CD4-positive, alpha-beta T cell treated with Interleukin-12 subunit alpha and Interleukin-12 subunit beta, for 1 hour (primary cell): ENCODE measurements at places on chromosomes 6 and 20.

GRCh38 chr6:77181749-77182148 lies 281.5 kb downstream of the HTR1B start:
- no peak for DNase-seq

GRCh38 chr6:3751077-3751729 lies at the start of gene PXDC1:
TSS of gene PXDC1 (minus strand) at chr6:3751713. CDS start at chr6:3751531, 182 bp downstream.
- DNase-seq: peak; percentile 14

DNA sequence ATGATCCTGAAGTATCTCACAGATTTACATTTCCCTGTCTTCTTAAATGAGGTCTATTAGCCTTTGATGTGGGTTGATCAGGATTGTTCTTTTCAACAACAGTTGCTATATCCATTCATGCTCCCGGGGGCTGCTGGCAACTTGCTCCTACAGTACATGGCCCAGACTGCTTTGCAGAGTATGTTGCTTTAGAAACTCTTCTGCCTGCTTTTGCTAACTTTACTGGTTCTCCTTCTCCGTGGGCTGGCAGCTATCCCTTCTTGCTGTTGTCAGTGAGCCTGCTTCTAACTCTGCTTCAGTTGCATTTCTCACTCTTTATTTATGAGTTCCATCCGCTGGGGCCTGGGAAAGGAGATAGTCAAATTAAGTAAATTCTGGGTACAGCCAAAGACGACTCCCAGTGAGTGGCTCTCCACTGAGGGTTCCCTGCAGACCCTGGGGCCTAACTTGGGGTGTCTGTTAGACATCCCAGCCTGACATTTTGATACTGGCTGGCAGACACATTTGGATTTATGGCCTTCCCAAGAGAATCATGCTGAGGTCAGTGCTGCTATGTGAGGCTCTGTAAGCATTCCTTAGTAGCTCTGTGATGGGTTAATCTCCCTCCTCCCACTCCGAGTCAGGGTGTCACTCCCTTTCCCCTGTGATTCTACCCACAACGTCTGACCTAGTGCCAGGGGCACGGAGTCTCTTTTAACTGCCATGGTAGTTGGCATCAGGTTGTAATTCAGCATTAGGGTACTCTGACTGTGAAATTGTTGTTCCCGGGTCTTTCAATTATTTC lies 73.6 kb downstream of the SLX4IP start:
- DNase-seq: no peak

- no peak for DNase-seq
Observed at GRCh38 chr6:142300758-142301650, 803 bp upstream of the ADGRG6 start.

DNA sequence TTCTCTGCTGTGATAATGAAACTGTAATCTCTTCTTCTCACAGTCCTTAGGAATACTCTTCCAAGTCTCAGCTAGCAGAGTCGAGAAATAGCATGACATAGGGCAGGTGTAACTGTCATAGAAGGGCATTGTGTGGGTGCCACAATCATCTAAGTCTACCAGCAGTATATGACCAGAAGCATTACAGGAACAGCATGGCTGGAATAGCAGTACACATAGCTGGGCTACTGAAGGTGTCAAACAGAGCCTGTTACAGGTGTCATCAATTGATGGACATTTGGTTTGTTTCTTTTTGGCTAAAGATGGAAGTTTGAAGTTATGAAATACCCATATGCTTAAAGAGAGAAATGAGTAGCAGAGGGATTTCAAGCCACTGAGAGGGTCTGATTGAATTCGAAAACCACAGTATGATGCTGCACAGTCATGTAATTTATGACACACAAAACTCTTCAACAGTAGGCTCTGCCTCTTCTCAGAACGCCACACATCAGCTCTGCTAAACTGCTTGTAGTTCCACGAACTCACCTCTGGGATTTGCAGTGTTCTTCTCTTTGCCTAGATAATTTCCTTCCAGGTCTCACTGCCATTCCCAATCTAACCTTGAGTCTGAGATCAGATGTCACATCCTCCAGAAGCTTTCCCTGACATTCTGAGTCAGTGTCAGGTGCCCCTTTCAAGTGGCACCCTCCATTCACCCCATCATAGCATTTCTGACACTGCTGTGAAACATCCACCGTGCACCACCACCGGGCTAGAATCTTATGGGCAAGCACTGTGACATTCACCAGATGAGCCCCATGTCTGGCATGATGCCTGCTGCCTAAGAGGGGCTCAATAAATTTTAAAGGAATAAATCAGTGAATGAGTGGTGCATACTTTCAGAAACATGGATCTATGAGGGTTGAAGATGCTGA lies 151.0 kb downstream of the ADAT2 start:
- DNase-seq: no peak

DNA sequence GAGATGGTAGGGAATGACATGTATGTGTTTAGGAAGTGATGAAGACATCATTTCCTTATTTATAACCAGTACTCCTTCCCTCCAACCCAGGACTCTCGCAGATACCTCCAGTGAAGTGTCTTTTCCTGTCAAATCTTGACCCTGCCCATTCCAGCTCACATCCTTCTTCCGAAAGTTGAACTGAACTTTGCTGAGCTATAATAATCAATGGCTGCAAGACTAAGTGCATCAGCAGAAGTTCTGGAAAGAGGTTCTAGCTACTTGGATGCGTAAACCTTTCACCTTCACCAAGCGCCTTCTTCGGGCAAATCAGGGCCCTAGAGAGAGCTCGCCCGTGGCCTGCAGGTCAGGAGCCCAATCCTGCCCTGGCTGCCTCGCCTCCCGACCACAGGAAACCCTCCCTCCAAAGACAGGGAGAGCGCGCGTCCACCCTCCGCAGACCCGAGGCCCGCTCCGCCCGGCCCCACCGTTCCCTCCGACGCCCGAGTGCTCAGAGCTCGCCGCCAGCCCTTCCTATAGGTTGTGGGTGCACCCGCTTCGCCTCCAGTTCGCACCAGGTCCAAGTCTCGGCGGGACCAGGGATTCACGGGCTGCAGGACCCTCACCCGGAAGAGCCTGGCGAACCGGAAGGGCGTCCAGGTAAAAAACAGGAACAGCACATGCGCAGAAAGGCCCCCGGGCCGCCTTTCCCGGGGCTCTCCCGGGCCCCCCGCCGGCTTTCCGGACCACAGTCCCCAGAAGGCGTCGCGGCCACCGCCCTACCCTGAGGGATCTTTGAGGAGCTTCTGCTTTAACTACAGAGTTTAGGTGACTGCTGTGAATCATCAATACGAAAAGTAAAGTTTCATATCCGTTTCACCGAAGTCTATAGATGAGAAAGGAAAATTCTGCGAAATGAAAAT lies at the start of gene ZNF334:
Gene ZNF334 (minus strand): TSS at position 617 of the 902 bp plus-strand sequence. CDS start 1,457 bp downstream, outside the sequence.
- DNase-seq: no peak

- no peak for DNase-seq
Observed at GRCh38 chr6:53216301-53216700, 67.7 kb upstream of the GCM1 start.

DNA sequence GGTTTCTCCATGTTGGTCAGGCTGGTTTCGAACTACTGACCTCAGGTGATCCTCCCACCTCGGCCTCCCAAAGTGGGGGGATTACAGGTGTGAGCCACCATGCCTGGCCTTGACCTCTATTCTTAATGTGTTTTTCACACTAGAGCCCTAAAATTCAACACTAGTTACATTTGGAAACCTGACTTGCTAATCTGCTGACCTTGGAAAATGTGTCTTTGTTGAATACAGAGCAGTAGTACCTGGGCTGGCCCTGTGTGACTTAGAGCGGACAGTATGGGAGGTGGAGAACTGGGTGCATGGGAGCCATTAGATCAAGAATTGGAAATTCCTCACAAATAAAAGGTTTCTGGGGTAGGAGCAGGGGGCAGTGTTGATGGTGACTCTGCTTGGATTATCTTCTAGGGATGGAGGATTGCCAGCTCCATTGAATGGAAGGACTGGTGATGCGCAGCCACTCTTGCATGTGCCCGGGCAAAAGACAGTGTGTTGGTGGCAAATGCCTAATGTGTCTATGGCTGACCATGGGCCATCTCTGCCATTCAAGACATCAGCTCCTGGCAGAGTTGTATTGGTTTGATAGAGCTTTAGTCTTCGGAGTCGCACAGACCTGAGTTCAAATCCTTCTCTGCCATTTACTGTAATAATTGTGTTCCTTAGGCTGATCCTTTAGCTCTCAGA lies 53.4 kb downstream of the RALY start:
- DNase-seq: no peak

- no peak for DNase-seq
Observed at GRCh38 chr6:111521497-111522270, 38.7 kb upstream of the REV3L start.

GRCh38 chr6:53547166-53547810 lies 2.4 kb upstream of the GCLC start:
- no peak for DNase-seq

DNA sequence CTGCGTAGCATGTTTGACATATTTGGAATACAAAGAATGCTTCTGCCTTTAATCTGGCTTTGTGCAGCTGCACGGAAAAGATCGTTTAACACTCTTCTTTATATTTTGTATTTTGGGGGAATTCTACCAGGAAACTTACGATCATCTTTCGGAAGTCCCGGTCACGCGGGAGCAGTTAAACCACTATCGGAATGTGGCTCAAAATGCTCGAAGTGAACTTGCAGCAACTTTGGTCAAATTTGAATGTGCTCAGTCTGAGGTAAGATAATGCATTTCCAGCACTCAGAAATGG lies 42.3 kb downstream of the CCDC170 start:
- no peak for DNase-seq

- DNase-seq: no peak
Observed at GRCh38 chr20:50224531-50225255, 34.1 kb downstream of the CEBPB start.

- peak; percentile 40 for DNase-seq
Observed at GRCh38 chr6:491233-491632, 99.7 kb downstream of the IRF4 start.

- DNase-seq: no peak
Observed at GRCh38 chr20:37310951-37311350, 21.5 kb downstream of the MANBAL start.

GRCh38 chr6:106145741-106146227 lies 59.6 kb downstream of the PRDM1 start:
- no peak for DNase-seq

DNA sequence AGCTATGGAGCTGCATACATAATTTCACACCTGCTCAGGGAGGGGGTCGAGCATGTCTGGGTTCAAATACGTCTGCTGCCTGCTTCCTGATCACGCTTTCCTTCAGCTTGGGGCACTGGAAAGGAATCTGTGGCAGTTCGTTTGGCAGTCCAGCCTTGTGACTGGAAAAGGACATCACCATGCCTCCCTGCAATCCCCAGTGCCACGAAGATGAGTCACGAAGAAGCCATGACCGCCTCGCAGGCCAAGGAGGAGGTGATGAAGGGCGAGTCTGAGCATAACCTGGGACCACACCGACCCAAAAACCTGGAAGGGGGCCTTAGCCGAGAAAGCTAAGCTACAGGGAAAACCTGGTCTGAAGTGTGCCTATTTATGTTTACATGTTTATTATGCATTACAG lies 13.1 kb downstream of the JAG1 start:
- DNase-seq: no peak

DNA sequence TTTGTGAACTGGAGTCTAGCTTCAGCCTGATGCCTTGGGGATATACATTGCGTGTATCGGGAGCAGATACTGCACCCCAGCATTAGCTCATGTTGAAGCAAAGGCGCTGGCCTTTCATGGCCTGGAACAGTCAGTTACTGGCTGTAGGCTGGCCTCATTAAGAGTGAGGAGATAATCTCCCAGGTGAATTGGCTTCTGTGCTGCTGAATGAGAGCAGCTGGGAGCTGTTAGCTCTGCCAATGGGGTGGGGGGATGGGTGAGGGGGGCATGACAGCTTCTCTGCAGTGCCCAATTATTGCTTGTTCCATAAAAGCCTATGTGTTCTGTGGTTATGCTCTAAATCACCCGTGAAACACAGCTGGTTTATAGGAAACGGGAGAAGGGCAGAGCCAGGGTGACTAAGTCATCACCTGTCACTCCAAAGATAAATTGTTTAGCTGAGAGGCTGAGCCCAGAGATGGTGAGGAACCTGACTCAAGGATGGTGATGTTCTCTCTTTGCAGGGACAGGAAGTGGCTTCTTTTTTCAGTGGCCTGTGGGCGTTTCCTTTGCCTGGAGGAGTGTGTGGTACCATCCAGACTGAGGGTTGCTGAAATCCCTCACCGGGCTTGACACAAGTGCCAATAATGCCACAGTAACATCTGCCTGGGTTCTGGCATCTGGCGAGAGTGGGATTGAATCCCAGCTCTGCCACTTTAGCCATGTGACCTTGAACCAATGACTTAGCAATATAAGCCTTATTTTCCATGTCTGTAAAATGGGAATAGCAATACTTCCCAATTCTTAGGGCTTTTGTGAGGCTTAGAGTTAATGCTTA lies 170.8 kb downstream of the BCAS1 start:
- DNase-seq: peak; percentile 68

DNA sequence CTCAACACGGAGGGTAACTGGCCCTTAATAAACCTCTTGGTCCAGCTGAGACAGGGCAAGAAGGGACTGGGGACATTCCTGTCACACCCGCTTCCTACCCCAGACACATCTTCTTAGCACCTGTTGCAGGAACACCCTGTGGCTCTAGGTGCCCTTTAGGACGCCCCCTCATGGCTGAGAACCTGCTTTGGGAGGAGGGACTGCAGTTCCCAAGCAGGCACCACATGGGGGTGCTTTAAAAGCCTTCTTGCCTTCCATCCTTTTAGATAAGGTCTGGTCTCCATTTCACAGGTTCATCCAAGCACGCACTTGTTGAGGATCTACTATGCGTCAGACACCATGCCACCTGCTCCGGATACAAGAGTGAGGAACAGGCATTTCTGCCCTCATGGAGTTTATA lies 26.6 kb downstream of the NSFL1C start:
- no peak for DNase-seq

GRCh38 chr6:132818404-132819359 lies 4.3 kb downstream of the RPS12 start:
- DNase-seq: no peak

- DNase-seq: no peak
Observed at GRCh38 chr20:51802170-51802751, at the start of gene SALL4. TSS of gene SALL4 (minus strand) at chr20:51802521. CDS start at chr20:51802408, 113 bp downstream.

DNA sequence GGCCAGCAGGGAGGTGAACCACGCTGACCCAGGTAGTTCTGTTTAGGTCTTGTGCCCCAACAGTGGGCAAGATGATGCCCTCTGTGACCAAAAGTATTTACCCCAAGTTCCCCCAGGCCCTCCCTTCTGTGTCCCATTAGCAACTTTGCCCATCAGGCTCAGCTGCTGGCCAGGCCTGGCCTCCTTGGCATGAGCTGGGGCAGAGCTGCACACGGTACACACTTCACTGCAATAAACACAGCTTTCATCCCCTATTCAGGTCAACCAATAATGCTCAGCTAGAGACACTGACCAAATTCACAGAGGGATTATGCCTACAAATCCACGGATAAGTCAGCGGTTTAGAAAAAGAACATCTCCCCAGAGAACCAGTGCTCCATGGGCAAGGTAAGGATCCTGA lies 103.7 kb downstream of the SLC23A2 start:
- no peak for DNase-seq

DNA sequence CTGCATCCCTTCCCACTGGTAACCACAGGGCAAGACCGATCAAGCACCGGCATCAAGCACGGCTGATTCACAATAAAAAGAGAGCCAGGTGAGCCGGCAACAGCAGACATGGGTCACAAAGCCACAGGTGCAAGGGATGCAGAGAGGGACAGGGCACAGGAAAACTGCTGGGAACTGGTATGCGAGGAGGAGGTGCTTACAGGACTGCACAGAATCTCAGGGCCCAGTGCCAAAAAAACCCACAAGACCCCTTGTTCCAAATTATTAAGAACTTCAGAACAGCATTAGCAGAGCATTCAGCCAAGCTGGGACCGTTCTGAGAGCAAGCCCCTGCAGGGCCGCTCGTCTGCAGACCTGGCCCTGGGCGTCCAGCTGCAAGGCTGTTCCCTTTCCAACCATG lies 35.4 kb downstream of the BFSP1 start:
- no peak for DNase-seq

- DNase-seq: no peak
Observed at GRCh38 chr6:40038626-40039025, 104.4 kb upstream of the MOCS1 start.

- DNase-seq: peak; percentile 45
Observed at GRCh38 chr6:109491207-109491938, 8.4 kb upstream of the ZBTB24 start.
